ENCODE measurements at places on chromosomes 7 and 10. TPM values are rescaled to one million over a fixed set of nuclear protein-coding genes. Genes with fewer than 3 reads are reported as not detected.

FAM180A gene
- total RNA-seq, result 3.9 TPM

FAM13C gene
- 22.7 TPM for total RNA-seq

- no peak for DNase-seq
Measured at GRCh38 chr10:102611514-102612087, 32.7 kb upstream of the TRIM8 start.

- no peak for DNase-seq
Measured at GRCh38 chr7:69747144-69747543, 148.9 kb downstream of the AUTS2 start.

DNA sequence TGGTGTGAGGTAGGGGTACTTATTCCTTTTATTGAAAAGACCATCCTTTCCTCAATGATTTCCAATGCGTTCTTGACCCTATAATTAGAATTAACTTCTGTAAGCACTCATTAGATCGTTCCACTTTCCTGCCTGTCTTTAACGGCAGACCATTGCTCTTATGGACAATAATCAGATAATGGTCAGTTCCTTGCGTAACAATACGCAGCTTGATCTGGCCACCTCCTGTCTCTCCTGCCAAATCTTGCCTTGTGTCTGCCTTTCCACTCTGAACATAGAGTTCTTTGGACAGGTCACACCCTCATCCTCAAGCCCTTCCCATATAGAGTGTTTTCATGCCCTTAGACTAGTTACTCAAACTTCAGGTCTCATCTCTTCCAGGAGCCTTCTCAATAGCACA lies 2.4 kb upstream of the WIPI2 start:
- no peak for DNase-seq

DNA sequence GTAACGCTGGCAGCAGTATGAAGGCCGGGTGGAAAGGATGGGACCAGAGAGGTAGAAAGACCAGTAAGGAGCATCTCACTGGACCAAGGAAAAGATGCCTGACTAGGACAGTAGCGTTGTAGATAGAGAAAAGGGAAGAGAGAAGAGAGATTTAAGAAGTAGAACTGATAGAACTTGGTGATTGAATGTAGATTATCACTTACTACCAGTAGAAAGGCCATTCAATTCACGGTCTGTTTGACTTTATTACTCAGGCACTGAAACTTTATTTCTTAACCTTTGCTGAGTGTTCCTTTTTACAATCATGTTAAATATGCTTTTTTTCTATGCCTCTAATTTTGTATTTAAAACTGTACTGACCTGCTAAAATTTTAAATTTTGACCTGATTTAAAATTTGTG lies 12.2 kb downstream of the MCU start:
- DNase-seq, result no peak

- no peak for DNase-seq
Measured at GRCh38 chr7:112192236-112193154, 13.7 kb downstream of the DOCK4 start.

Measured in ovary (tissue), 10 donors.